ENCODE measurements at places on chromosomes 3 and 15. TPM values are rescaled to one million over a fixed set of nuclear protein-coding genes. Genes with fewer than 3 reads are reported as not detected.

Gene SPTBN5
- 4.7 TPM for total RNA-seq

Gene FGD5
- total RNA-seq, result not detected

Gene SERPINI2
- not detected for total RNA-seq

Gene GOLGA8J
- total RNA-seq, result not detected

Gene CDC25A
- total RNA-seq, result 25.6 TPM

Gene SLCO2A1
- total RNA-seq, result not detected

Gene CIB1
- total RNA-seq, result 126 TPM

Gene ZPLD1
- not detected for total RNA-seq

Gene ECE2
- total RNA-seq, result not detected

Gene P3H2
- not detected for total RNA-seq

Gene ACTC1
- total RNA-seq, result not detected

Gene ACAN
- total RNA-seq, result not detected

Gene CYP11A1
- total RNA-seq, result not detected

Gene MUC20
- 7.0 TPM for total RNA-seq

Gene SV2B
- 0.02 TPM for total RNA-seq
